Urinary bladder (tissue), 4 donors: ENCODE measurements at places on chromosomes 5 and 9. TPM values are rescaled to one million over a fixed set of nuclear protein-coding genes. Genes with fewer than 3 reads are reported as not detected.

Gene GABRA1
- 0.21 TPM for total RNA-seq

Gene FRMD3
- 10.8 TPM for total RNA-seq

Gene MARCHF3
- total RNA-seq: 8.6 TPM

Gene CNOT8
- total RNA-seq: 71.4 TPM
